Naive thymus-derived CD8-positive, alpha-beta T cell (primary cell): ENCODE measurements at places on chromosomes 16 and 17. TPM values are rescaled to one million over a fixed set of nuclear protein-coding genes. Genes with fewer than 3 reads are reported as not detected.

Gene SLC16A3
- total RNA-seq, result 10.1 TPM

GRCh38 chr16:86189934-86190333, 291.0 kb downstream of the IRF8 start:
- H3K4me1 ChIP-seq, result no peaks in the 10 kb centered on the region
- no peak for DNase-seq
- H3K4me3 ChIP-seq, result no peak overlapping the region
- H3K27me3 ChIP-seq, result peaks cover 37% of the 10 kb centered on the region
- no peaks in the 10 kb centered on the region for H3K36me3 ChIP-seq

Gene TAT
- not detected for total RNA-seq

DNA sequence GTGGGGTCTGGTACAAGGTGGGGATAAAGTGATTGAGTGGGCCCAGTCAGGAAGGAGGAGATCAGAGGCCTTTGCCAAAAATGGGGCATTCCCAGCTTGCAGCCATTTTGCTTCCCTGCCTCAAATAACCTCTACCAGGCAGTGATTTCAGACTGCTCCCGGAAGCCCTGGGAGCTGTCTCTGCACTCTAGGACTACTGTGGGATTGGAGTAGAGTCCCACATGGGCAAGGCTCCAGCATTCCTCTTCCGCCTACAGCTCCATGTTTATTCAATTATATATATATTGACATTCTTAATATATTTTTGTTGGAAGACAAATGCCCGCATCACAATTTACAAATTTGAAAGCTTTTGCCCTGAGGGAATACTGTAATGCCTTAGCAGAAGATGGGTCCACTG, 13.5 kb downstream of the SUPT6H start:
- H3K36me3 ChIP-seq, result peaks cover 42% of the 10 kb centered on the region
- no peaks in the 10 kb centered on the region for H3K27me3 ChIP-seq
- no peak for DNase-seq
- peaks cover 9% of the 10 kb centered on the region for H3K4me1 ChIP-seq
- no peak overlapping the region for H3K4me3 ChIP-seq
- no peak overlapping the region for H3K27ac ChIP-seq

Gene ANKS4B
- not detected for total RNA-seq

GRCh38 chr16:69199382-69199781, 12.4 kb downstream of the SNTB2 start:
- peaks cover 3% of the 10 kb centered on the region for H3K4me1 ChIP-seq
- H3K4me3 ChIP-seq, result no peak overlapping the region
- no peaks in the 10 kb centered on the region for H3K27me3 ChIP-seq
- no peak for DNase-seq
- H3K27ac ChIP-seq, result no peak overlapping the region

Gene TP53TG3F
- total RNA-seq, result not detected

- peaks cover 52% of the 10 kb centered on the region for H3K4me1 ChIP-seq
- no peaks in the 10 kb centered on the region for H3K27me3 ChIP-seq
- H3K27ac ChIP-seq, result no peak overlapping the region
- H3K36me3 ChIP-seq, result no peaks in the 10 kb centered on the region
- DNase-seq, result no peak
- H3K4me3 ChIP-seq, result no peak overlapping the region
Measured at GRCh38 chr17:36975922-36976515, 27.3 kb downstream of the AATF start.

DNA sequence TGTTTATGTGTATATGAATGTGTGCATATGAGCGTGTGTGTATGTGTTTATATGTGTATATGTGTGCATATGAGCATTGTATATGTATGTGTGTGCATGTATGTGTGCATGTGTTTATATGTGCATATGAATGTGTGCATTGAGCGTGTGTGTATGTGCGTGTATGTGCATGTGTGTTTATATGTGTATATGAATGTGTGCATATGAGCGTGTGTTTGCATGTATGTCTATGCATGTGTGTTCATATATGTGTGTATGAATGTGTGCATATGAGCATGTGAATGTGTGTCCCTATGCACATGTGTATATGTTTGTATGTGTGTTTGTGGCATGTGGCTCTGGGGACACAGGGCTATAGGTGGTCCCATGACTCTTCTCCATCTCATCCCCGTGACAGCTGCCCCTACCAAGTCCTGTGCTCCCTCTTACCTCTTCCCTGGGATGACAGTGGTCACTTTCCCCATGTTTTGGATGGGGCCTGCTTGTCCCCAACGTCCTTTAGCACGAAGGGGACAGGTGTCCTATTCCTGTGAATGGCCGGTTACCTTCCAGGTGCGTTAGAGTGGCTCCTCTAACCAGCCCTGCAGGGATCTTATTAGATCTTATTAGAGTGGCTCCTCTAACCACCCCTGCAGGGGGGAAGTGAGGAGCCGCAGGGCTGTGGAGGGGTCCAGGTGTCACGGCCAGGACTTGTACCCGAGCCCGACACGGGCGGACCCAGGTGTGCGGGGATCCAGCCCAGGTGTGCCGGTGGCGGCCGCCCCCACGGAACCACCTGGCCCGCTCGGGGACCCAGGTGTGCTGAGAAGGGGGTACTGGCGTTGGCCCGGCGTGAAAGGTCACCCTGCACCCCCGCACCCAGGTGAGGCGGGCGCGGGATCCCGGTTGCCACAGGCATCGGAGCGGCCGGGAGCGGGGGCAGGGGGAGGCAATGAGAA, 105.6 kb downstream of the SEC14L1 start:
- H3K27ac ChIP-seq, result no peak overlapping the region
- no peaks in the 10 kb centered on the region for H3K36me3 ChIP-seq
- DNase-seq, result no peak
- H3K4me1 ChIP-seq, result peaks cover 12% of the 10 kb centered on the region

Gene TBC1D3C
- total RNA-seq, result 4.3 TPM

Gene PRSS53
- total RNA-seq, result 11.1 TPM

Gene AIPL1
- not detected for total RNA-seq

- no peaks in the 10 kb centered on the region for H3K36me3 ChIP-seq
- H3K27me3 ChIP-seq, result peaks cover 3% of the 10 kb centered on the region
- H3K4me3 ChIP-seq, result no peak overlapping the region
- peaks cover 2% of the 10 kb centered on the region for H3K4me1 ChIP-seq
- DNase-seq, result no peak
- H3K27ac ChIP-seq, result no peak overlapping the region
Measured at GRCh38 chr16:54409982-54410381, 123.4 kb upstream of the IRX3 start.

DNA sequence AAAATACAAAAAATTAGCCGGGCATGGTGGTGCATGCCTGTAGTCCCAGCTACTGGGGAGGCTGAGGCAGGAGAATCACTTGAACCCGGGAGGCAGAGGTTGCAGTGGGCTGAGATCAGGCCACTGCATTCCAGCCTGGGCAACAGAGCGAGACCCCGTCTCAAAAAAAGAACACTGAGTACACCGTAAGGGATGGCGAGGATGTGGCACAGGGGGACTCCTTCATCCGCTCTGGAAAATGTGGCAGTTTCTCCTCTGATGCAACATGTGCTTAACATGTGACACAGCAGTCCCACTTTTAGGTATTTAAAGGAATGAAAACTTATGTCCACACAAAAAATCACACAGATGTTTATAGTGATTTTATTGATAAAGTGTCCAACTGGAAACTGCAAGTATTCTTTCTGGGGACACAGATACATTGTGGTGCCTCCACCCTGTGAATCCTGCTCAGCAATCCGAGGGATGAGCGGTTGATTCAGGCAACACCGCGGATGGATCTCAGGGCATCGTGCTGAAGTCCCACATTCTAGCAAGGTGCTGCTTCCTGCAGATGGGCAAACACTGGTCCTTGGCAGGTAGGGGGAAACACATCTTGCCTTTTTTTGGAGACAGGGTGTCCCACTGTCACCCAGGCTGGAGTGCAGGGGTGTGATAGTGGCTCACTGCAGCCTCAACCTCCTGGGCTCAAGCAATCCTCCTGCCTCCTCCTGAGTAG, 3.5 kb upstream of the C16orf95 start:
- no peaks in the 10 kb centered on the region for H3K36me3 ChIP-seq
- no peak for DNase-seq
- H3K27ac ChIP-seq, result no peak overlapping the region
- H3K27me3 ChIP-seq, result peaks cover 3% of the 10 kb centered on the region
- H3K4me1 ChIP-seq, result peaks cover 27% of the 10 kb centered on the region

GRCh38 chr16:54544553-54545180, 258.1 kb upstream of the IRX3 start:
- H3K36me3 ChIP-seq, result no peaks in the 10 kb centered on the region
- no peak for DNase-seq
- no peak overlapping the region for H3K4me3 ChIP-seq
- peak overlapping the region; percentile 54 for H3K27ac ChIP-seq
